NCI-H1105 (cell line): ENCODE measurements at places on chromosomes 6 and 20.

- no peak for DNase-seq
Observed at GRCh38 chr6:2140438-2141128, 104.8 kb downstream of the GMDS start.

DNA sequence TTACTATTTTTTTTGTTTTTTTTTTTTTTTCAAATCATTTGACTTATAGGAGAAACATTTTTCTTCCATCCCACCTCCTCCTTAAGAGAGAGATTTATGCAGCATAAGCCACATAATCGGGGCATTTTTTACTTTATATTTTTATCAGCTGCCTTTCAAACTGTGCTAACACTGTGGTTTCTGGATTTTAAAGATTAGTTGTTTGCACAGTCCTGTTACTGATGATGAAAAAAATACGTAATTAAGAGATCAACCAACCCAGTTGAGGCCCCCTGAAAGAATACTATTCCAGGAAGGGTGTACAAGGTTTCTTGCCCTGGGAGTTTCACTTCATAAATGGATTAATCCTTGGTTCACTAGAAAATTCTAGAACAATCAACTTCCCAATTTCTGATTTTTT lies 68.3 kb downstream of the MMS22L start:
- DNase-seq: no peak

DNA sequence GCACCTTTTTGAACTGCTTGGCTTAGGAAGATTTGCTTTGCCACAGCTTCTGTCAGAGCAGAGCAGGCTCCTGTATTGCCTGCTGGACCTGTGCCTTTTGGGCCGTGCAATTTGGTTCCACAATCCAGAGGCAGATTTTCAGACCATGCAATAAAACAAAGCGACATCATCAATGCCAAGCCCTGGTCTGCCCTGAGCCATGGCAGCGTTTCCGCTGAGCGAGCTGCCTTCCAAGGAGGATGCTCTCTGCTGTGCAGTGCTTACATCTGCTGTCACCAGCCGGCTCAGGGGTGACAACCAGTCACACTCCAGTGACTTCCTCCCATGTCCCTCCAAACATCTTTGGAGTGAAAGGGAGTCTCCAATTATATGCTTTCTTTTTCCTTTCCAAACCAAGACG lies 282.2 kb downstream of the CDH26 start:
- no peak for DNase-seq

DNA sequence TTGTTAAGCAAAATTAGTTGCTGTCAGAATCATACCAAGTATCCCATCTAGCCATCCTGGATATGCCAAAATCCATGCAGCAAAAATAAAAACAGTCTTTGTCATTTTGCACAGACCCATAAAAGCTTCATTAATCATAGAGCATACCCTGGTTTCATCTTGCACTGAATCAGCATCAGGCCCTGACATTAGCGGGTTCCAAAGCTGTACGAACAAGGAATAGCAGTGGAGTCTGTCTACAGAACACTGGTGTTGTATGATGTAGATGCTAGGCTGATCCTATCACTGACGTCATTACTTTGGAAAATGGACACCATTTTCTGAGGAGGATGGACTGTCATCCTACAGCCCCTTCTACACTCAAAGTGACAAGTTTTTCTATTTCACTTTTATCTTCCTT lies 315.6 kb downstream of the ESR1 start:
- DNase-seq: no peak

- DNase-seq: no peak
Observed at GRCh38 chr6:71199736-71200135, 88.9 kb upstream of the OGFRL1 start.

DNA sequence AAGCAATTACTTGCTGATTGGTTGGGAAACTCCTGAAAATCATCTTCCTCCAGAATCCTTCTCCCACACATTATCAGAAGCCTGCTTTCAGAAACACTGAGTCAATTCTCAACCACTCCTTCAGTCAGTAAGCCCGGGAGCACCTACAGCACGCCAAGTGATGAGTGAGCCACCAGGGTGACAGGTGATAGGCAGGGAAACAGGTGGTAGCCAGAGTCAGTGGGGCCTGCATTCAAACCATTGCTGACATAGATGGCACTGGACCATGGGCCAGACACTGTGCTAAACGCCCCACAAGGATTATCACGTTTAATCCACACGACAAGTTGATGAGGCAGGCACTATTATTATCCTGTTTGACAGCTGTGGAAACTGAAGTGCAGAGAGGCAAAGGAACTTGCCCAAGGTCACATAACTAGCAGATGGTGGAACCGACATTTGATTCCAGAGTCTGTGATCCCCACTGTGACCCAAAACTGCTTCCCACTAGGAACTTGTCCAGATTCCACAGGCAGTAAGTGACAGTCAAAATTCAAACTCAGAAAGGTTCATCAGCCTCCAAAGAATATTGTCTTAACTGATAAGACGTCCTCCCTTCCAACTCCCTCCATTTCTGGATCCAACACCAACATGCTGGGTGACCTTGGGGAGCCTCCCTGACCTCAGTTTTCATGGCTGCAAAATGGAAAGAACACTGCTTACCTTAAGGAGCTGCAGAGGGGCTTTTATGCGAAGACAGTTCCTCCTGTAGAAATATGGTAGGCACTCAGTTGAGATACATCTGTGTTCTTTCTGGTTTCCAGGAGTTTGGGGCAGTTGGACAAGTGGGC lies 23.9 kb upstream of the TOP1 start:
- DNase-seq: no peak

DNA sequence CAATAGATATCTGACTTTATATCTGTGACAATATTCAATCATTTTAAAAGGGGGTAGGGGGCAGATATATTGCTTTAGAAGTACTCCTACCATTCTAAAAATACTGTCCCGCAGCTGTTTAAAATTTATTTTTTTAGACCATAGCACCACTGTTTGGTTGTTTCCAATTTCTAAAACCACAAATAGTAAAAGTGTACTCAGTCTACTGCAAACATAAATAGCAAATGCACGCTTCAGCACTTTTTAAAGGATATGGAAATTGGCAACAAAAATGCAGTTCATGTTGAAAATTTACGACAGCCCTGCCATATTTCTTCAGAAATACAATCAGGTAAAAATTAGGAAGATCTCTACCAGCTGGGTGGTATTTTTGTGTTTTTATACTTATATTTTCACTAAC lies 132.0 kb upstream of the RUNX2 start:
- no peak for DNase-seq

GRCh38 chr6:136737374-136737844 lies 54.9 kb downstream of the MAP3K5 start:
- no peak for DNase-seq

- DNase-seq: no peak
Observed at GRCh38 chr6:156949376-156949775, 172.2 kb downstream of the ARID1B start.

DNA sequence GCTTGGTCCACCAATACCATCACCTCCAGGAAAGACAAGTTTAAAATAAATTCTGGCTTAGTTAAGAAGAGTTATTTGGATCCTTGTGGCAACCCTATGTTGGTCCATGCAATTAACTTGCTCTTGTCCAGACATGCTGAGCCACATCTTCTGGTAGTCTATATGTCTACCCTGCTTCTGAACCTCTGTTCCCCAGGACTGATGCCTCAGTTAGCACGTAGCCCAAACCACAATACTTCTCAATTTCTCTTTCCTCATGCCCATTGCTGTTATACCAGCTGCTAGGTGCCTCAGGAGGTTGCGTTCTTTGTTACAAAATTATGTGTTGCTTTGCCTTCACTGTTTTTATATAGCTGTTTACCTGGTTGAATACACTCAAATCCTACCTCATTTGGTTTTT lies 116.4 kb upstream of the KCNQ5 start:
- DNase-seq: no peak

DNA sequence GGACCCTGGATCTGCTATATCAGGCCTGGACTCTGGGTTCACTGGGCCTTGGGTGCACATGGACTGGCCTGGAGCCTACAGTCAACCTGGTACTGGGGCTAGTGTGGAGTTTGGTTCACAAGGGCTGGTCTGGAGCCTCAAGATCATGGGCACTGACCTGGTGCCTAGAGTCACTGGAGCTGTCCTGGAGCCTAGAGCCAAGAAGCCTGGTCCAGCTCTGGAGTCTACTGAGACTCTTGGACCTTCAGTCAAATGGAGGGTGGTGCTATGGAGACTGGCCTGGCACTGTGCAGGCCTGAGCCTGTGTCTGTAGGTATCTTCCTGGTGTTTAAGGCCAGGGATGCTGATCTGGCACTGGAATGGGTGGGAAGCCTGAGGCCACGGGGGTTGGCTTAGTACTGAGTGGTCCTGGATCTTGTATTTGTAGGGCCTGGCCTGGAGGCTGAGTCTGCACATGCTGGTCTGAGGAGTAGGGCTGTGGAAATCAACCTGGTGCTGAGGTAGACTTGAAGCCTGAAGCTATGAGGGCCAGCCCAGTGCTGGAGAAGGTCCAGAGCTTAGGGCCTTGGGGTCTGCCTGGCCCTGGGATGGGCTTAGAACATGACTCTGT lies 16.5 kb upstream of the WFDC9 start:
- no peak for DNase-seq

GRCh38 chr6:17341117-17341805 lies 52.1 kb upstream of the CAP2 start:
- DNase-seq: no peak

- DNase-seq: no peak
Observed at GRCh38 chr6:5302220-5302946, 41.1 kb downstream of the FARS2 start.

DNA sequence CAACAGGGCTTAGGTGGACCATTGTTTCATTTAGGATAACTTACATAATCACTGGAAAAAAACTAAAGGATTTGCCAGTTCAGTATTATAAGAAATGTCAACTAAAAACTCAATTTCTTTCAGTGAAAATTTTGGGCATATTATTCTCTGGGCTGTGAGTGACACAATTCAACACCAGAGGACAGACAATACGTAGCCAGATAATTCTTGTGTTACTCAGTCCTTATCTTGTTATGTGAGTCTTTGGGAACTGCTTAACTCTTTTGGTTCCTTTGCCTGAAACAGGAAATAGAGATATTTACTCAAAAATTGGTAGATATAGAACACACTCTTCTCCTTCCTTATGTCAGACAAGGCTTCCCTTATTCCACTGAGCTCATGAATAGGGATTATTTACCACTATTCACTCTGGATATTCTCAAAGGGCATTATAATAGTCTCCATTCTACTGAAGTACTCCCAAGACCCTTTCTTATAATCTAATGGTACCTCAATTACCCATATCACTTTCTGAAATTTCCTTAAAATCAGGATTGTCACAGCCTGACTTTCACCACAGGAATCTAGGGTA lies 4.9 kb upstream of the BEND6 start:
- no peak for DNase-seq

GRCh38 chr6:109381061-109381746 lies 1.1 kb downstream of the CD164 start:
- DNase-seq: no peak

DNA sequence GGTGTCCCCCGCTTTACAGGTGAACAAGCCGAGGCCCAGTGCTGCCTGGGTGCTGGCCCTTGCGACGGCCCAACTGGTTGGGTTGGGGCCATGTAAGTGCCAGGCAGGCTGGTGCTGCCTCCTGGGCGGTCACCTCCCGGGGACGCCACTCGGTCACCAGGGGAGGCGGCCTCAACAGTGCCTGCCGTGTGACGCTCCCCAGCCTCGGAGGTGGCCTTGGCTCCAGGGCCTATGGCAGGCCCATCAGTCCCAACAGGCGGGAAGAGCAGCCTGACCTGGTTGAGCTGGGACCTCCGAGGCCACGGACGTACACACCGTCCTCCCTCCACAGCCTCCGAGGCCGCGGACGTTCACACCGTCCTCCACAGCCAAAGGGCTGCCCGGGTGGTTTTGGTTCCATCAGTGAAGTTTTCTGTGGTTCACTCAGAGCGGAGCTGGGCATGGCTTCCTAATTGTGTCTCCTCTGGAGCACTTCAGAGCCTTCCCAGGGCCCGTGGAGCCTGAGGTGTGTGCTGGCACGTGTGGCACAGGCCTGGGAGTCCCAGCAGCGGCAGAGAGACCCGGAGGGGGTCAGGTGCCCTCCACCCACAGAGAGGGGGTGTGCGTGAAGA lies 19.3 kb upstream of the SLCO4A1 start:
- no peak for DNase-seq
